Tongue (tissue), 3 donors: ENCODE measurements at places on chromosomes 2 and 18. TPM values are rescaled to one million over a fixed set of nuclear protein-coding genes. Genes with fewer than 3 reads are reported as not detected.

DNA sequence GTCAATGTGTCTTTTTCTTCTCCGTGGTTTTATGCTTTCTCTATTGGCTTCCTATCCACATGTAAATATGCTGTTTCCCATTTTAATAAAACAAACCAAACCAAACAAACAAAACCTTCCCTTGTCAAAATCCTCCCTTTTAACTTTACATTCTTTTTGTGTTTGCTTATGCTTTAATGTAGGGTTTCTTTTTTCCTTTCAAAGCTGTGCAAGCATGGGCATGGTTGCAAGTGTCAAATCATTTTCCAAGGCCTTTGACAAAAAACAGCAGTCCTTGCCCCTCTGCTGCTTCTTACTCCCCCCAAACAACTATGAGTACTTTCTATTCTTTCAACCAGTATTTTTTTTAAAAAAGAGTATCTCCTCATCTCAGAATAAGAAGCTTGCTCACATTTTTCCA lies 66.0 kb upstream of the ACYP2 start:
- DNase-seq: peak; percentile 53

DNA sequence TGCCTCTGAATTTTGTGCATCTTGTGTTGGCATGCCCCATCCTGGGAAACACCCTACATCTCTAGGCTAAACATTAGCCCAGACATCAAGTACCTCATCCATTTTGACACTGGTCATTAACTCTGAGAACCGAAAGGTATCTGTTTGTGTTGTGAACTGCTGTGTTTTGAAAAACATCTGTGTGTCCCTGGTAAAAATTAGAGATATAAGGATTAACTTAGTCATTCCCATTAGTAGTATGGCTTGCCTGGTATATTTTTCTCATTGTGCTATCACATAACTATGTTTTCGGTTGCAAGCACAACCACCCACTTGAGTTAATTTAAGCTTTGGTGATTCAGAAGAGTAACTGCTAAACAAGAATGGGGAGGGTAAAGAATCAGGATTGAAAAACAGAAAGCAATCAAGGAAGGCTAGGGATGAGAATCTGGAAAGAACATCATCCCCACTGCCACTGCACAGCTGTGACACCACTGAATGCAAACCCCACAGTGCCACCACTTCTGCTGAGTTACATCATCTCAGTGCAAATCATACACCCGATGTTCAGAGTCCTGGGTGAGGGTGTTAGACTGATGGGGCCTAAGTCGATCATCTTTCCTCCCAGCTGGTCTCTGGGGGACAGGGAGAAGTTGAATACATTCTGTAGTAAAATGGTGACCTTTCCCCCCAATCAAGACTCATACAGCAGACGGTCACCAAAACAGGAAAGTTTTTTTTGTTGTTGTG lies 234.0 kb downstream of the EPHA4 start:
- DNase-seq: no peak

- no peak for DNase-seq
Observed at GRCh38 chr18:30618567-30618966, 424.0 kb downstream of the DSC3 start.

FAM237A gene
- total RNA-seq: not detected

MDH1B gene
- total RNA-seq: 0.21 TPM

- DNase-seq: no peak
Observed at GRCh38 chr2:205717175-205717846, 35.0 kb downstream of the NRP2 start.

DNA sequence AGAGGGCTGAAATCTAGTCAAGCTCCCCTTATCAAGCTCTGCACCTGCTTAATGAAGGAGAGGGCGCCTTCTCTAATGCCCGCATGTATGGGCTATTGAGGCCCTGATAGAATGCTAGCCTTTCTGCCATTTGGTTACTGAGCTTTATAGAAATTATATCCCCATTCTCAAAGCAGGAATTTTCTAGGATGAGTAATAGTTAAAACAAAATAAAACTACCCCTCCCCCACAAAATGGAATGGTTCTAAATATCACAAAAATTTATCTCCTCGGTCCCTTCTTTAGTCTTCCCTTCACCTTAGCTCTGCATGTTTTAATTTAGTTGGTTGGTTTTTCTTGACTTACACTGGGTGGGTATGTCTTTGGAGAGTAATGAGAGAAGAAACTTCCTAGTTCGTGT lies 37.7 kb downstream of the CD28 start:
- DNase-seq: no peak

DNA sequence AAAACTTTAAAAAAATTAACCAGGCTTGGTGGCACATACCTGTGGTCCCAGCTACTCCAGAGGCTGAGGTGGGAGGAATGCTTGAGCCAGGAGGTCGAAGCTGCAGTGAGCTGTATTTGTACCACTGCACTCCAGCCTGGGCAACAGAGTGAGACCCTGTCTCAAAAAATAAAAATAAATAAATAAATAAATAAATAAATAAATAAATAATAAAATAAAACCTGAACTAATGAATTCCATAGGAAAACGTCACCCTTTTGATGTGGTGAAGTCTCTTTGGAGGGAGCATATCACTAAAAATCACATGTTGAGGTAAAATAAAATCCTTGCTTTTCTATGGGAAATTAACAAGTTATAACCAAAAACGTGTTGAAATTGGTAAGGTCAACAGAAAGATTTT lies 29.6 kb upstream of the ITGAV start:
- no peak for DNase-seq

DNA sequence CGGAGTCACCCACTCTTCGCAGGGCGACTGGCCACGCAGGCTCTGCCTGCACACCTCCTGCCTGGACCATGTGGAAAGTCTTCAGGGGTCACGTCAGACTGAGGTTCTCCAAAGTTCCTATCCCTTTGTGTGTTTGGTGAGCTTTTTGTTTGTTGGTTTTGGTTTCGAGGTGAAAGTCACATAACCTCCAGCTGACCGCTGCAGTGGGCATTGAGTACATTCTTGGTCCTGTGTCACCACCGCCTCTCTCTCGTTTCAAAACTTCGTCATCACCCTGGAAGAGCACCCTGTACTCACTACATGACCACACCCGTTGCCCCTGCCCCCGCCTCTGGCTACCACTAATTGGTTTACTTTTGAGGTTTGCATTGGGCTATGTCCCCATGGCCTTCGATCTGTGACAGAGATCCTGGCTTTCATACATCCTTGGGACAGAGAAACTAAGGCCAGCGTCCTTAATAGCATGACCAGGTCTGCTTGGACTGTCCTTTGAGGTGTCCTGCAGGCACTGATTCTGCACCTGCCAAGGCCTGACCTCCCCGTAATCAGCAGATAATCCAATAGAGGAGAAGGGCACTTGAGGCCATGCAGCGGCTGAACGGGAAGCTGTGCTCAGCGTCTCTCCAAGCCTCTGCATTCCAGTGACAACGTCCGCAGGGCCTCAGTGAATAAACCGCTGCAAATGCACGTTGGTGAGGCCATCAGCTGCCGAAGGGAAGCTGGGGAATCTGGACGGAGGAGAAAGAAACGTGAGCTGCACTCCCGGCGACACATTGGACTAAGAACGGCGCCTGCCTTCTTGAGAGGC lies 46.8 kb downstream of the SH3BP4 start:
- DNase-seq: peak; percentile 59

PSMA8 gene
- total RNA-seq: not detected

ATOH8 gene
- total RNA-seq: 15.7 TPM

GRCh38 chr2:233408366-233409285 lies 54.3 kb downstream of the DGKD start:
- no peak for DNase-seq
